ENCODE measurements at places on chromosomes 6 and 20.

GRCh38 chr20:1371202-1371782, 21.6 kb downstream of the FKBP1A start:
- DNase-seq, result no peak

- DNase-seq, result no peak
These were observed 80.8 kb downstream of the PRND start for GRCh38 chr20:4802527-4802926.

GRCh38 chr6:39931607-39932006, 2.7 kb downstream of the MOCS1 start:
- no peak for DNase-seq

DNA sequence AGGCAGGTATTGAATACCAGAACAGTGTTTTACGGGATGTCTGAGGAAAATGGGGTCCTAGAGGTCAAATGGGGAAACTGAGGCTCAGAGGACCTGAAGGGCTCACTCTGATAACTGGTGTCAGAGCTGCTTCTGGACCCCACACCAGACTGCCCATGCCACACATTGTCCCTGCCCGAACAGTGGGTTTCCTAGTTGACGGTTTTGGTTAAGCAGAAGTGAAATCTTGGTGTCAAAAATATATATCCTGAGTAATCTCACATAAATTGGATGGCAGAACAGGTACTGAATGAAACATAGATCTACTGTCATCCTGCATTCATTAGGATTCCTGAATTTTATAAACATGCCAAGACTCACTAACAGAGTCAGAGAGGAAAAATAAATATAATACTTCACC, 16.3 kb downstream of the NOX3 start:
- DNase-seq, result no peak

DNA sequence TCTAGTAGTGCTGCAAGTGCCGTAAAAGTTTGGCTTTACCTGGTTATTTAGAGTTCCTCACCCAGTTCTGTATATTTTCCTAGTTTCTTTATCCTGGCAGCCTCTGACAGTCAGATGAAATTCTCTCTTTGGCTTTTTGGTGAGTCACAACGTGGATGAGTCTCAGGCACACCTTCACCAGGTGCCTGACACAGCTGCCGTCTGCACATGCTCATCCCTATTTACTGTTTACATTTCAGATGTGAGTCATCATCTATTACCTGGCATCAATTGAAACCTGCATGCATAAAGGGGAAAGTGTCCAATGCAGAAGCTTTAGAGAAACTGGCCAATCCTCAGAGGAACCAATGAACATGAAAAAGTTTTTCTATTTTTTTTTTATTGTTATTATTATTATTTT, 33.3 kb upstream of the ADGRF4 start:
- DNase-seq, result no peak

DNA sequence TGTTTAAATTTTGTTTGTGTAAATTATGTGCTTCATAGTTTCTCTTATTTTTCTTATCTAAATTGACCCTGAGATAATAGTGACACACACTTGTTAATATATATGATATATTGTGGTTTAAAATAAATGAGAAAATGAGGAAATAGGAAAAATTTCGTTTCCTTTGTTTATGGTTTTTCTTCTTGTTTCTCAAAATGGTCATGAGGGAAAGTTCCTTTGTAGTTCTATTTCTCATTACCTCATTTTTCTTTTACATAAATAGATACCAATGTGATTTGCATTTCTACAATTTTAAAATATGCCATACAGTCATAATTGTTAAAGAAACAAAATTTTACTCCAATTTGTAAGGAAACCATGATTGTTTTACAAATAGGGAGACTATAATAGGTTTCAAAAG, 9.2 kb downstream of the OR2A4 start:
- no peak for DNase-seq

DNA sequence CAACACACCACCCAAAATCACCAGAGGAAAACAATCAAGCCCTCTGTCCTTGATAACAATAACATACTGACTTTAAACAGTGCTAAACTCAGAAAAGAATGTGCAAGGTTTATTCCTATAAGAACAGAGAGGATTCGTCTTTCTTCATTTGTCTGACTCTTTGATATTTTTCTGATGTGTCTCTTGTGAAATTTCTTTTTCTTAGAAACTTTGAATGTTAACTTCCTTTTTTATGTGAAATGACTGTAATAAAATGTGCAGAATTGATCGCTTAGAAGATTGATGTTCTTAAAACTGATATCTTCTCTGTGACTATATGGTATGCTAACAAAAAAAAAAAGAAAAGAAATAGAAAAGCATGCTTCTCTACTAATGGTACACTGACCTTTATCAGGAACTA, 947.4 kb upstream of the CITED2 start:
- no peak for DNase-seq

Data from CD4-positive, alpha-beta T cell treated with Interferon gamma for 1 hour (primary cell).